ENCODE measurements at places on chromosomes 16 and 17. TPM values are rescaled to one million over a fixed set of nuclear protein-coding genes. Genes with fewer than 3 reads are reported as not detected.

The CA7 gene
- total RNA-seq: not detected

The EVI2B gene
- 2.9 TPM for total RNA-seq

The TMED6 gene
- not detected for total RNA-seq

The MYH10 gene
- 31.5 TPM for total RNA-seq

The KRTAP3-1 gene
- not detected for total RNA-seq

The HSD3B7 gene
- total RNA-seq: 6.7 TPM

The ARL5C gene
- total RNA-seq: not detected

The KRTAP9-7 gene
- not detected for total RNA-seq

The DNAH3 gene
- 0.89 TPM for total RNA-seq

Measured in Right ventricle myocardium superior (tissue), 1 donor.